ENCODE measurements at places on chromosomes 7 and 10. TPM values are rescaled to one million over a fixed set of nuclear protein-coding genes. Genes with fewer than 3 reads are reported as not detected.

GPR15LG gene
- not detected for total RNA-seq

RSPH10B gene
- total RNA-seq, result 2.7 TPM

KCNMA1 gene
- 49.2 TPM for total RNA-seq

FOXK1 gene
- 23.4 TPM for total RNA-seq

KLLN gene
- 0.49 TPM for total RNA-seq

HOXA4 gene
- total RNA-seq, result not detected

SLC37A3 gene
- total RNA-seq, result 105 TPM

TAS2R41 gene
- not detected for total RNA-seq

TLL2 gene
- 0.25 TPM for total RNA-seq

IFT22 gene
- total RNA-seq, result 28.3 TPM

C10orf62 gene
- total RNA-seq, result not detected

OR2A5 gene
- total RNA-seq, result not detected

PIP gene
- not detected for total RNA-seq

TMEM196 gene
- total RNA-seq, result 12.0 TPM
